Stimulated activated CD4-positive, alpha-beta T cell treated with anti-CD3 and anti-CD28 coated beads, Interleukin-2, amount 100 ng/mL, for 4 hours (primary cell): ENCODE measurements at places on chromosomes 11 and 22.

DNA sequence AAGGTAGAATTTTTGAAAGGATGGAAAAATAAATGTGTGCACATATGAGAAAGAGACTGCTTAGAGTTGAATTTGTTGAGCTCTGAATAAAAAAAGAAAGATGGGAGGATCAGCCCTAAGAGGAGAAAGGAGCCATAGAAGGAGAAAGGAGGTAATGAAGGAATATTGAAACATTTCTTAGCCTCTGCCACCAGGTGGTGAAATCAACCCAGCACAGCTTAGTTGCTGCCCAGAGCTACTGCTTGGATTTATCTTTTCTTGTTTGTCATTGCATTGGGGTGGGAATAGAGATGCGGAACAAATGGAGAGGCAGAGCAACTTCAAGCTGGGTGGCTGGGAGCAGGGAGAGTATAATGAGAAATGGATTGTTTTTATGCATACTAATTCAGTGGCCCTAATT is 80.4 kb downstream of the SERGEF start:
- no peak for DNase-seq

GRCh38 chr11:127199306-127199801 is 198.8 kb upstream of the KIRREL3 start:
- DNase-seq: no peak

- no peak for DNase-seq
Measured at GRCh38 chr22:20204806-20205205, 54.0 kb upstream of the CCDC188 start.

- DNase-seq: no peak
Measured at GRCh38 chr11:118260353-118260752, 3.7 kb downstream of the MPZL2 start.

DNA sequence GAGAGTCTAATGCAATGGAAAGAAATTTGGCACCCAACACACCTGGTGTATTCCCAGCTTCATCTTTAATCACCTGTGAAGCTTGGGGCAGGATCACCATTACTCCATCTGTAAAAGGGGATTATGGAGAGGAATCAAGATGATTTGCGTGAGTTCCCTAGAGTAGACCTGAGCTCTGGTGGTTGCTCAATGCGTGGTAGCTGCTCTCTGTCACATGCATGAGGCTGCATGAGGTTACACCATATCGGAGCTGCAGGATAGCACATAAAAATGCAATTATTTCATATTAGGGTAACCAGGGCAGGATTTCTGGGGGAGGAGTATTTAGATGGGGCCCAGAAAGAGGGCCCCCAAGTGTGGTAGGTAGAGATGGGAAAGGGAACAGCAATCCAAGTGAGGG is 35.3 kb upstream of the CLMP start:
- DNase-seq: no peak

GRCh38 chr22:26564181-26564580 is 25.8 kb downstream of the TPST2 start:
- no peak for DNase-seq

GRCh38 chr11:126165757-126166156 is 45.7 kb downstream of the RPUSD4 start:
- DNase-seq: no peak

DNA sequence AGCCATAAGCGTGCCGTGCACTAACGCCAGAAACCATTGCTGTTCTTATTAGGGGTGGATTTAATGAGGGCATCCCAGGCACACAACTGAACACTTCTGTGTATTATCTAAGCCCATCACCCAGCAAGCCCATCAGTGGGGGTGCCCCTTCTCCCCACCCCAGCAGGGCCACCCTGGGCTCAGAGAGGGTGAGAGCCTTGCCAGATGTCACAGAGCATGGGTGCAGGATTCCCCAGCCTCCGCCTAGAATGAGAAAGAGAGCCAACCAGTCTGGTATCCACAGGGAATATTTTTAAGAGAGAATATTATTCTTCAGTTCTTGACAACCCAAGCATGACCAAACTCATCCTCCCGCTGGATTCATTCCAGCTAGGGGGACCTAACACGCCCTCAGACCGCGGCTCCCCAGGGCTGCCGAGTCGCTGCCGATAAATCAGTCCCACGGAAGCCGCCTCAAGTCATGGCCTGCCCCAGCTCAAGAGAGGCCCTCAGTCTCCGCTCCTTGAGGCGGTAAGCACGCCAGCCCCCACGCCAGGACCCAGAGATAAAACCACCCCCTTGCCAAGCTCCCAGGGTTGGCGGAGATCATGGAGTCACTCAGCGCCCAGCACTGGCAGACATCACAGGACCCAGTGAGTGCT is 47.2 kb downstream of the MN1 start:
- DNase-seq: no peak

- no peak for DNase-seq
Measured at GRCh38 chr22:30887453-30887852, 81.1 kb downstream of the MORC2 start.

GRCh38 chr11:118607401-118608359 is at the start of gene PHLDB1:
PHLDB1 (plus strand) TSS chr11:118607615; CDS start chr11:118613837, 6,222 bp downstream.
- peak; percentile 49 for DNase-seq

- peak; percentile 61 for DNase-seq
Measured at GRCh38 chr11:33987975-33988580, 63.5 kb upstream of the CAPRIN1 start.

GRCh38 chr22:42438293-42438650 is 6.1 kb upstream of the NFAM1 start:
- no peak for DNase-seq

GRCh38 chr22:43385770-43386641 is 25.8 kb upstream of the MPPED1 start:
- DNase-seq: peak; percentile 46

GRCh38 chr11:63672156-63672463 is 934 bp upstream of the ATL3 start:
- DNase-seq: no peak

GRCh38 chr11:28289444-28289843 is 181.3 kb downstream of the METTL15 start:
- DNase-seq: no peak

DNA sequence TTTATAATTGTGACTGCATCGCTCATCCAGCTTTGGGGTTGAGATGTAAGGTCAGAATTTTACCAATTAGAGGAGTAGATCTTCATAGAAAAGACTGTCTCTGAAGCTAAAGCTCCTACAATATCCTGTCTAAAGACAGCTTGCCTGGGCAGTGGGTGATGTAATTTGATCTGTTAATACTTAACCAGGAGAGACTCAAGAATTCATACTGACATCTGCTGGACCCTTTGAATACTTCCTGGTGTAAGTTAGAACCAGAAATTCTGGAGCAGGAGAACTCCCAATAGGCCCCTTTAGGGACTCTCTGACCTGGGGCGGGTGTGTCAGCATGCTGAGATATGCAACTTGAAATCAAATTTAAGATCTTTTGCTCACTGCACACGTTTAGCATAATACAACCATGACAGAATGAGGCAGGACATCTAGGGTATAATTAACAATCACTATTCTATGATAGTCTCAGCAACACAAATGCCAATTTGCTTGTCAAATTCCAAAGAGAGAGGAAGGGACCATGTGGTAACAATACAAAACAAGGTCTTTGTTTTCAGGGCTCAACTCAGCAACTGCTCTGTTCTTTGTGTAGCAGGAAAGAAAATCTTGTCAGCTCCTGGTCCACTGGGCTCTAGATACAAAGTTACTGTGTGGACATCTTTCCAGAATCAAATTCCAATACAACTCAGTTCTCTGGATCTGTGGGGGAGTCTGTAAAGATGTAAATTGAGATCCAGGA is 143.9 kb downstream of the INSC start:
- no peak for DNase-seq

DNA sequence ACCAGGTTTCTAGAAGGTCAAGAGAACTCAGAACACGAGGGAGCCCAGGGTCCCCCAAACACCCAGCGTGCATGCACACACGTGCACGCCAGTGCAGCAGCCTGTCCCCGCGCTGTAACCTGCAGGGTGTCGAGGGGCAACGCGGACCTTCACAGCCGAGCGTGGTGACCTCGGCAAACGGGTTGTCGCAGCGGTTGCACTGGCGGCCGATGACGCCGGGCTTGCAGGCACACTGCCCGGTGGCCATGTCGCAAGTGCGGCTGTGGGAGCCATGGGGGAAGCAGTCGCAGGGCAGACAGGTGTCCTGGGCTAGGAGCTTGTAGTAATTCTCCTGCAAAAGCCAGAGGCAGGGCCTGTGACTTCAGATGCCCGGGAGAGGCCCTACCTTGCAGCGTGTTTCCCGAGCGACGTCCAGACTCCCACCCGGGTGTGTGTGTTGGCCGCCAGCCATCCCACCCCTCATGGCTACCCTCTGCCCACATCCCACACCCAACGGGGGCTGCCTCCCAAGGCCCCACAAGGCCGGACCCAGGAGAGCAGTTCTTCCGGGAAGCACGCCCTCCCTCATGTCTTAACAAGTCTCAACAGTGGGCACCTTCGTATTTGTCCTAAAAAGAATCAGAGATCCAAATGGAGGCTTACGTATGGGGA is 56.1 kb downstream of the TRMU start:
- no peak for DNase-seq

- peak; percentile 73 for DNase-seq
Measured at GRCh38 chr11:128172046-128172878, 415.1 kb downstream of the ETS1 start.

DNA sequence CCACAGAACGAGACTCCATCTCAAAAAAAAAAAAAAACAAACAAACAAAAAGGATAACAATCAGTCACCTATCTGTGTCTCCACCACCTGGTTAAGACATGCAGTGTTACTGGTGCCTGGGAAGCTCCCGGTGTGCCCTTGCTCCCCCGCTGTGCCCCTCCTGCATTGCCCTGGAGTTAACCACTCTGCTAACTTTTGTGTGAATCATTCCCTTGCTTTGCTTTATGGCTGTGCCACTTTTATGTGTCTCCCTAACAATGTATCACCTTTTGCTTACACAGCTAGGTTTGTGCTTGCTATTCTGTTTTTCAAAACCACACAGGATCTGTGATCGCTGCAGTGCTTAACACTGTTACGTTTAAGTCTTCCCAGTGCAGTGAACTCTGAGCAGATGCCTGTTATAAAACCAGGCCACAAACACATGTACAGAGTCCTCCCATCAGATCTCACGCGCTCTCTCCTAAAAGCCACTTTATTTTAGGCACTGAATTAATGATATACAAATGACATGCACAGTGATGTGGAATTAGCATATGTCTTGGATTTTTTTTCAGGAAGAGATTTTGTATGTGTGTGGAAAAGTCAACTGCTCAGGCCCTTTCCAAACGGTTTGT is 69.9 kb downstream of the BUD13 start:
- no peak for DNase-seq

DNA sequence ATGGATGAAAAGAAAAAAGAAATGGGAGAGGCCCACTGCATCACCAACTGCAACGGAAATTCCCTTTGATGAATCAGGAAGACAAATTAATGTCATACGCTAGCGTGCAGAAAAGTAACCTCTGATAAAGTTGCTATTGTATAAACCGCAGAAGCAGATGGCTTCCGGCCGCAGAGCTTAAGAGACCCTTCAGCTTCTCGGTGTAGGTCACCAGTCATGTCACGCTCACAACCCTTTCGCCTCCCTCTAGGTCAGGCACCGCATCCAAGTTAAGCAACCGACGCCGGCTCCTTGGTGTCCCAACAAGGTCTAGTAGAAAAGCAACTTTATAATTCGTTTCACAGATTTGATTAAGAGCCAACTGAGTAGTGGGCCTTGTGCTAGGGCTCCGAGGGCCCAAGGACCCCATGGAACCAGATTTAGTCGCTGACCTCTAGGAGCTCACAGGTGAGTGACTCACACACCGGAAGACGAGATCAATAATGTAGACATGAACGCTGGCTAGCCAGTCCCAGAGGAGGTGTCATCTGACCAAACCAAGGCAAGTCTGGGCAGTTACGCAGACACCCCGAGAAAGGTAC is 1.2 kb upstream of the ZFP91 start:
- DNase-seq: peak; percentile 68

- DNase-seq: no peak
Measured at GRCh38 chr11:35003186-35003585, 86.8 kb downstream of the PDHX start.

- DNase-seq: no peak
Measured at GRCh38 chr11:44516688-44517507, 48.6 kb upstream of the CD82 start.
